Amniotic epithelial cell (primary cell): ENCODE measurements at places on chromosomes 2 and 18.
A peak's percentile ranks its signal among the peaks of the same experiment; 100 is the strongest.

DNA sequence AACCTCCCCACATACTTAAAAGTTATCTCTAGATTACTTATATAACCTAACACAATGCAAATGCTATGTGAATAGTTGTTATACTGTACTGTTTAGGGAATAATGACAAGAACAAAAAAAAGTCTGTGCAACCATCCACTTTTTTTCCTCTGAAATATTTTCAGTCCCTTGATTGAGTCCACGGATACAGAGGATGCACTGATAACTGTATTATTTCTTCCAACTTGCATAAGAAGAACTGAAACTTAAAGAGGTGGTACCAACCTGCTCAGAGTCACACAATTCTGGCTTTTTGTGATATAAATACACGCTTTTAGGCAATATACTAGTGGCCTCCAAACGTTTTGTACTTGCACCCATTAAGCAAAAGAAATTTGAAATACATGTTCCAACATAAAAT, 1.4 kb downstream of the SMC6 start:
- DNase-seq: no peak

- no peak for DNase-seq
These were observed 4.3 kb upstream of the HAAO start for GRCh38 chr2:42796427-42797248.

- no peak for DNase-seq
These were observed 63.2 kb downstream of the DLGAP1 start for GRCh38 chr18:4391859-4392258.

DNA sequence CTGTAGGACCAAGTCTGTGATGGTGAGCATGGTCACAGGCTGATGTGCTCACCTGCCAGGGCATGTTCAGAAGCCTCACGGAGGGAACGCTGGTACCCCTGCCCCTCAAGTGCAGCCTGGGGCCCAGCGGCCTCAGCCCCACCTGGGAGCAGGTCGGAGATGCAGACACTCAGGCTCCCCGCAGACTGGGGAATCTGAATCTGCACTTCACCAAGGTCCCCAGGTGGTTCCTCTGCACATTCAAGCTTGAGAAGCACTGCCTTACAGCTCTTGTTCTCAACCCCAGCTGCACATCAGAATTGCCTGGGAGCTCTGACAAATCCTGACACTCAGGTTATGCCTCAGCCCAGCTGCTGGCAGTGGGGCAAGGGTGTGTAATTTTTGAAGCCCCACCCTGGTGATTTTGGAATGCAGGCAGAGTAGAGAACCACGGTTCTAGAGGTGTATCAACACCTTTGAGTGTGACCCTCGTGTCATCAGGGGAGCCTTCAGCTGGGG, 54.8 kb downstream of the CRACDL start:
- DNase-seq: no peak

DNA sequence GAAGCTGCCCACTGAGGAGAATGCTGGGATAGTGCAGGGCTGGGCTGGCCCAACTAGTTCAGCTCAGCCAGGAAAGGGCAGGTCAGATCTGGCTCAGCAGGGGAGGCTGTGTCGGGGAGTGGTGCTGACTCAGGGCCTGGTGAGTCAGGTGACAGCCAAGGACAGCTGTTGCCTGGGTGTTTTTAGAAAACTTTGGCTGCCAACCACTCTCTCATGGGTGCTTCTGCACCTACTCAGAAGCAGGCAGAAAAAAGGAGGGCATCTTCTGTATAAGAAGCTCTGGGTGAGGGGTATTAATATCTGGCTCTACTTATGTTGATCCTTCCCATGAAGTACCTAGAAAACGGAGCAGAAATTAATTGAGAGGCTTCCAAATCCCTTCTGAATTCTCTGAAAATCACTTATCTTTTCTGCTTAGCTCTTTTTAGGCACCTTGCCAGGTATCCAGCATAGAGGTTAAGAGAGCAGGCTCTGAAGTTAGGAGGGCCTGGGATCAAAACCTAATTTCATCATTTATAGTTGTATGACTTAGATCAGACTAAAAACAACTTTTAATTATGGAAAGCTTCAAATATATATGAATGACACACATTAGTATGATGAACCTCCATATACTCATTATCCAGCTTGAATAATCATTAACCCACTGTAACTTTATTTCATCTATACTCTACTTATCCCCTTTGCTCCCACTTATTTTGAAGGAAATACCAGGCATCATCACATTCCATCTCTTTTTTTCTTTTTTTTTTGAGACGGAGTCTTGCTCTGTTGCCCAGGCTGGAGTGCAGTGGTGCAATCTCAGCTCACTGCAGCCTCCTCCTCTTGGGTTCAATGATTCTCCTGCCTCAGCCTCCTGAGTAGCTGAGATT, 15.5 kb upstream of the RAB10 start:
- peak; percentile 88 for DNase-seq

DNA sequence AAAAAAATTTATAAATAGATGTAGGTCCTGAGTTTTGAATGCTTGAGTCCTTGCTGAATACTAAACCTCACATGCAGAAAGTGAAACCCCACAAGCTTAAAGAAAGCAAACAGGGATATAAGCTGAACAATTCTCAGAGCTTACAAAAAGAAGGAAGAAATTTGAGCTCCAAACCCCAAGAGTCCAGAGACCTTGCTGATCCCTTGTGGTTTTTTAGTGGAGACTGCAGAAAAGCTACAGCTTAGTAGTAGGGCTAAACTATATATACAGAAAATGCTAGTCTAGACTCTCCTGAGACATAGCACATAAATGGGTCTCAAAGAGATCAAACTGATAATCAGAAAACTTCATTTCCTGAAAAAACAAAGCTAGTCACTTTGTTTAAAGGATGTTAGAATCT, 1548.1 kb upstream of the ZEB2 start:
- DNase-seq: no peak

DNA sequence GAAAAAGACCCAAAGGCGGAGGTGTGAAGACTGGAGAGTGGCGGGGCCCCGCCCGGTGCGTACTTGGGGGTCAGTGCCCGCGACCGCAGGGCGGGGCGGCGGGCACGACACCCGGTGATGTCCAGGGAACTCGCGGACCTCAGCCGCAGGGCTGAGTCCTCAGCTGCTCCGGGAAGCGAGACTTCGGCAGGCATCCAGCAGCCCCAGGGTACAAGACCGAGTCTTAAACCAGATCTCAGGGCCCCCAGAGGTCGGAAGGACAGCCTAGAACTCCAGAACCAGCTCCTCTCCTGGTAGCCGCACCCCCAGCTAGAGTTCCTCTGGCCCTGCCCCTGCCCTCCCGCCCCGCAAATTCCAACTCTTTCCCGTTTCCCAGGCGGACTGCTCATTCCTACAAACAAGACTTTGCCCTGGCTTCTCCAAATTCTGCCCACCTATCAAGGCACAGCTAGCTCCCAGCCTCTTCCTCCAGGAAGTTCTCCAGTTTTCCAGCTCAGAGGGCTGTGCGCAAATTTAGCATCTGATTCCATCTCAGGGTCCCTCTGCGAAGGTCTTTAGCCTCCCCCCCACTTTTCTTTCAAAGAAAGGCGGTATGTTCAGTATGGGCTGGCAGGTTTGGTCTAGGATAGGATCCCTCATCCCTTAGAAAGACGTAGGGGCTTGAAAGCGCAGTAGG, 26.0 kb upstream of the NOTO start:
- no peak for DNase-seq

GRCh38 chr2:204933735-204934374, 388.6 kb downstream of the PARD3B start:
- DNase-seq: no peak

DNA sequence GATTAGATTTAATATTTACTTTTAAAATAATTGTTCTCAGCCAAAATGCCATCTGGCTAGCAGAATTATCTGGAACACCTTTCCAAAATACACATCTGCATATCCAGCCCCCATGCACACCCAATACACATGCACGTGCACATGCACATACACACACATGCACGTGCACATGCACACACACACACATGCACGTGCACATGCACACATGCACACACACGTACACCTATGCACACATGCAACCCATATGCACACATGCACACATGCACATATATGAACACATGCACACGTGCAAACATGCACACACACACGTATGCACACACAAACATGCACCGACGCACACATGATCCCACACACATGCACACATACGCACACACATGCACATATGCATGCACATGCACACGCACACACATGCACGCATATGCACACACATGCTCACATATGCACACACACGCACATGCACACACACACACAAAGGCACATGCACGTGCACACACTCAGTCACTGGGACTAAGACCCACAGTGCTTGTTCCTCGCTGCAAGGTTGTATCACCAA, 53.5 kb downstream of the COPS8 start:
- DNase-seq: no peak

- DNase-seq: no peak
These were observed 83.2 kb upstream of the OTOS start for GRCh38 chr2:240223631-240224030.

- DNase-seq: no peak
These were observed 94.0 kb downstream of the MCFD2 start for GRCh38 chr2:46821600-46821999.

- no peak for DNase-seq
These were observed 61.1 kb upstream of the CXCR4 start for GRCh38 chr2:136178941-136179601.

DNA sequence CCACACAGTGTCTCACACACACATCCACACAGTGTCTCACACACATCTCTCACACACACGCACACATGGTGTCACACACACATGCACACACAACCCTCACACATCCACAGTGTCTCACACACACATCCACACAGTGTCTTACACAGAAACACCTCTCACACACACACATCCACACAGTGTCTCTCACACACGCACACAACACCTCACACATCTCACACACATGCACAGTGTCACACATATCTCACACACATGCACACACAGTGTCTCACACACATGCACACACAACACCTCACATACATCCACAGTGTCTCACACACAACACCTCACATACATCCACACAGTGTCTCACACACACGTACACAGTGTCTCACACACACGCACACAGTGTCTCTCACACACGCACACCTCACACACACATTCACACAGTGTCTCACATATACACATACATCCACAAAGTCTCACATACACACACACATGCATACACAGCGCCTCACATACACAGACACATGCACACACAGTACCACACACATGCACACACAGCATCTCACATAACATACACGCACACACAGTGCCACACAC, 473.9 kb upstream of the HS6ST1 start:
- no peak for DNase-seq

DNA sequence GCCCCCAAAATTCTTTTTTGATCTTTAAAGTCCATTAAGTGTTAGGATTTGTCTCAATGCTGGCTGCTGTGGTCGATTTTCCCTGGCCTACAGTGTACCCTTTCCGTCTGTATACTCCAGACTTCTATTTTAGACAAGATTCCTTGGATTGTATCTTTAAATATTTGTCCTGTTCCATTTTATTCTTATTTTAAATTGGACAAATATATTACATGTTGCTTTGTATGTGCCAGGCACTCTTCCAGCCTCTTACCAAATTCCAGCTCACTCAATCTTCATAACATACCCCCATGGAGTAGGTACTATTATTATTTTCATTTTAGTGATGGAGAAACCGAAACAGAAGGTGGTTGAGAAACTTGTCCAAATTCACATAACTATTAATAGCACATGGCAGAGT, 58.1 kb downstream of the VWA3B start:
- no peak for DNase-seq

DNA sequence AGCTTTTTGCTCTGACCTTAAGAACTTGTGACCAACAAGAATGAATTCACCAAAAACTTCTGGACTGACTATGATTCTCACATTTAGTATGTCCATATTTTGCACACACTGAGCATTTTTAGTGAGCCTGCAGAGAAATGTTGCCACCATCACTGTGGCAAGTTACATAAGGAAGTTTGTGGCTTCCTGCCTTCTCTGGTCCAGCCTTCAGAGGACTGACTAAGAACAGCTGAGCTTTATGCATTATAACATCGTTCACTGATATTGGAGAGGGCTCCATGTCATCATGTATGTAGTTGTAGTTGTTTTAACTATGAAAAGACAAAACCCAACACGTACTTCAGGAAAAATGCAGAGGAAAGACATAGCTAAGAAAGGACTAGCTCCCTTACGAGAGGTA, 218.0 kb upstream of the CRIM1 start:
- no peak for DNase-seq

DNA sequence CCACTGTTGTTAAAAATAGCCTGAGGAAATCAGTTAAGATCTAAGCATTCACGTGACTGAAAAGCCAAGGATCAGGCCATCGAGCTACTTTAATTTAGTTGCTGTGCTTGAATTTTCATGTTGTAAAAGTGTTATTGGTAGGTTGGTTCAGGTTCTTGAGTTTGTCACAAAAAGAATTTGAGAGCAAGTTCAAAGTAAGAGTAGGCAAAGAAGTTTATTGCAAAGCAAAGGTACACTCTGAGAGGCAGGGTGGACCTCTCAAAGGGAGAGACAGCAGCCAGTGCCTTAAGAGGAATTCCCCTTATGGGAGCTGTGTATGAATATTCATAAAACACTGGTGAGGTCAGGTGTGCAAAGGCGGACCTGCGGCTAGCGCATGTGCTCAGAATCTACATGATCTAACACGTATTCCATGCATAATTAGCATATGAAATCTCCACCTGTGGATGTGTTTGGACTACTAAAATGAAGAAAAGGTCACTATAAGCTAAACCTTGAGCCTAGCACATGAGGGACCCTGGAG, 236.5 kb downstream of the NDUFA10 start:
- no peak for DNase-seq

DNA sequence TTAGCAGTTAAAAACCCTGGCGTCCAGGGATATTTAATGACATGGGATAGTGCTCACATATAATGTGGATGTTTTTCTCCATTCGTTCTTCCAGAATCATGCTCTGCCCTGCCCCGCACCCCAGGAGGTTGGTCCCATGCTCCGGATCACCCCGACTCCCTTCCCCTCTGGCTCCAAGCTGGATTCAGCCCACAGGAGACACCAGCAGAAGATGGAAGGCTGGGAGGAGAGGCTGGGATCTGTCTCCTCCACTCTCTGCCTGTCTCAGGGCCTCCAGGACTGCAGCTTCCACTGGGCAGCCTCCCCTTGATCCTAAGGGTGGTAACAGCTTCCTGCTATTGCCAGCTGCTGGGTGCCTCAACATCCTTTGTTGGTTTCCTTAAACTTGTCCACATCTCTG, 24.5 kb downstream of the TMEM177 start:
- no peak for DNase-seq

DNA sequence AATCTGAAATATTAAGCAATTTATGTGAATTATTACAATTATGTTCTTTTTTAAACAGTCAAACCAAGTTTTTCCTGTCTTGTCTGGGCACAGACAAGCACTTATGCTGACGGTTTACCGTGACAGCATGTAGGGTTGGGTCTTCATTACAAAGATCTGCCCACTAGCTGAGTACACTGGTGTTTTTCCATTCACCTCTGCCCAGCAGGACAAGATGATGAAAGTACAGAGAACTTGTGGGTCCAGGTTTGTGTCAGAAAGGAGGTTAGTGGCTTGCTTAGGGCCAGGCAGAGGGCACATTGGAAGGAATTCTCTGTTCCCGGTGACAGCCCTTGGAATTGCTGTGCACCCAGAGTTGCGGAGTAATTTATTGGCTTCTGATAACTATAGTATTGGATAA, 14.0 kb downstream of the NABP1 start:
- no peak for DNase-seq

- no peak for DNase-seq
These were observed 7.7 kb upstream of the GALNT13 start for GRCh38 chr2:153864022-153864421.
